ENCODE measurements at places on chromosomes 5 and 9.

DNA sequence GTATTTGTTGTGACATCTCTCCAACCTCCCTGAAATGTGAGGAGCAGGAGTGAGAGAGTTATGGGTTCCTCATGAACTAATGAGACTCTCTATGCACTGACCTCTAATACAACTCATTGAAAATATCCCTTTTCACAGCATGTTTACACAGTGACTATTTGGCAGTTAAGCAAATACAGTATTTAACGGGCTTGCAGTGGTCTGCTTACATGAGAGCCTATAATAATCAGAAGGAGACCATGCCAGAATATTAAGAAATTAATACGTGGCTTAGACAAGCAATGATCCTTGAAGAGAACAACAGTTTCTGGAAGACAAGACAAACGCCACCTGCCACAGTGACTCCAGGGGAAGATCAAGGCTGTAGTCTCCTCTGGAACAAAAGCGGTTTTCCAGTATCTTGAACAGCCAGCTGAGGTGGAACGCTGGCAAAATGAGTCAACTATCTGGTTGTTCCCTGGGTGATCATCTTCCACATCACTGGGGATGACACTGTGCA lies 424.5 kb downstream of the DMAC1 start:
- no peak for DNase-seq

GRCh38 chr5:9500193-9500592 lies 45.7 kb downstream of the SEMA5A start:
- no peak for DNase-seq

DNA sequence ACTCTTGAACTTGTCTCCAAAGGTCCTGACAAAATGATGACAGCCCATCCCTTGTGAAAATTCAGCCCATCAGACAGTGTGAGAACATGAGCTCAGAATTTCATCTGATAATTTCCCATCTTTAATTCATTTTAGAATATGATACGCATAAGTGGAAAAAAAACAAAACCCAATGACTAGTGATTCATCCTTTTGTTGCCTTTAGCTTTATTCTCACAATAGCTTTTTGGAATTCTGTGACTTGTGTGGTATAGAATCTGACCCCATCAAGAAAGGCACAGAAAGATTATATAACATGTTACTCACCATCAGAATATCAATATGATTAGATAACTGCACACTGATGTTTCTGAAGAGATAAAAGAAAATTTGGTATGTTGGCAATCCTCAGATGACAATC lies 16.1 kb upstream of the TMED7 start:
- no peak for DNase-seq

DNA sequence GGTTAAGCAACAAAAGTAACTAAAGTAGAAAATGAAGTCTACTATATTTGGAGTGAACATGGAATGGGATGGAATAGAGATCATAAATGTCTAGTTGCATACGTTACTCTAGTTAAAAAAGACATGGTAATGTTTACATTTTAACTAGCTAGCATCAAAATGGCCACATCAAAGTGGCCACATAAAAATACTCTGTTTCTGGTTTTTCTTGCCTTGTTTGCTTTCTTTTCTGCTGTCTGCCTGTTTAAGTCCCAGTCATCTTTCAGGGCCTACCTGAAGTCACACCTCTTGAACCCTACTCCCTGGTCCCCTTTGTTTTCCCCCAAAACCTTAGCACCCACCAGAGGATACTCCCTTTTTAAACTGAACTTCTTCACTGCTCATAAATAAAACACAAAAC lies 6.4 kb upstream of the KIF2A start:
- no peak for DNase-seq

GRCh38 chr9:27348785-27349697 lies 52.1 kb upstream of the EQTN start:
- no peak for DNase-seq

GRCh38 chr9:71886015-71886414 lies 25.0 kb downstream of the ABHD17B start:
- DNase-seq: no peak

DNA sequence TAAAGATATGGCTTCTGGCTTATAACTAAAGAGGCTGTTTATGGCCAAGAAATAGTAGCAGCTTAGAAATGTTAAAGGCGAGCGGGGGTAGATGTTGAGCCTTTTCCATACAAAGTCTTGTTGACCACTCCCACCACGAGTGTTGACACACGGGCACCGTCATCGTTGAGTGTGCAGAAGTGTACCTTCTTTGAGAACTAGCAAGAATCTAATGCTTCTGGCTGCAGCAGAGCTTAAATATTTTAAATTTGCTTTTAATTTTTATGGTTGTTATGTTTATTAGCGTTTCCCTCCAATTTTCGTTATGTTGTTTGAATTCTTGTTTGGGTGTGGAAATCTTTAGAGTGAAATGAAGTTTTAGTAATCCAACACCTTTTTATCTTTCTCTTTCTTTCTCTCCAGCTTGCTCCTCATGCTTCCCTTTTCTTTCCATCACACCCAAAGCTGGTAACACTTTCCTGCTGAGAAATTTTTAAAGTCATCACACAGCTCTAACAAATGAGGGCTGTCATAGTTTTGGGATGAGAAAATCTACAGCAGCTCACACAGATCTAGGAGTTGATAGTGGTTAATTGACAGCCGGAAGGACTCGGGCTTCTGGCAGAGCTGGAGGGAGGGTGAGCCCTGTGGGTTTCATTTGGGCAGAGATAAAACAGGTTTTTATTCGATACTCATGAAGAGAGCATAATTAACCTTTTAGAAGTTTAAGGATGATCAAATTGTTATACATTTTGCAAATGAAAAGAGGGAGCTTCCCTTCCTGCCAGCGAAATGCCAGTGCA lies 120.1 kb upstream of the ZNF608 start:
- no peak for DNase-seq

DNA sequence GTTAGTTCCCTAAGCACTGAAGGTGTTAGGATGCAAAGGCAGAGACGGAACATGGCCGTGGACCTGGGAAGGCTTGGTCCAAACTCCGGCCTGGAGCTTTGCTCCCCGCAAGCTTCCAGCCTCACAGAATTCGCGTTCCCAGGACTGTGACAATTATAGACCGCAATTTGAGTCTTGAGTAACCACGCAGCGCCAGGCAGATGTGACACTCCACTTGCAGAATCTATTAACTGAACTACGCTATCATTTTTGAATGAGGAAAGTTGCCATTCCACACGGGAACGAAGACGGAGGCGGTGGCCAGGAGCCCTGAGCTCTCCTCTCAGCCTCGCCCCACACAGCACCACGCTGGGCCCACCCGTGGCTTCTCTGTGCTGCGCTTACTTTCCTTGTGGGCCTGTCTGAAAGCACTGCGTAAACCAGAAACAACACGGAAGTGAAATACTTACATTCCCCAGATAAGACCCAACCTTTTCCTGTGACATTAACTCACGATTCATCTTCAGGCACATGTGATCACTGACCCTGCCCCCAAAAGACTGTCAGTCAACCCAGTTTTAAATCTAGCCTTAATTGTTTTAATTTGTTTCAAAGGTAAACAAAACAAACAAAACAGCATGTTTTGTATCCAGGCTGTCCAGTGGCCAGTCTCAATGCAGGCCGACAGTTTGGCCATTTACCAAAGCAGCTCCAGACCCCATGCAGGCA lies 16.1 kb upstream of the COL5A1 start:
- DNase-seq: peak; percentile 56

- no peak for DNase-seq
These were observed 14.8 kb downstream of the ATP10B start for GRCh38 chr5:160837211-160837610.

- no peak for DNase-seq
These were observed 72.2 kb upstream of the PTCH1 start for GRCh38 chr9:95588724-95589588.

DNA sequence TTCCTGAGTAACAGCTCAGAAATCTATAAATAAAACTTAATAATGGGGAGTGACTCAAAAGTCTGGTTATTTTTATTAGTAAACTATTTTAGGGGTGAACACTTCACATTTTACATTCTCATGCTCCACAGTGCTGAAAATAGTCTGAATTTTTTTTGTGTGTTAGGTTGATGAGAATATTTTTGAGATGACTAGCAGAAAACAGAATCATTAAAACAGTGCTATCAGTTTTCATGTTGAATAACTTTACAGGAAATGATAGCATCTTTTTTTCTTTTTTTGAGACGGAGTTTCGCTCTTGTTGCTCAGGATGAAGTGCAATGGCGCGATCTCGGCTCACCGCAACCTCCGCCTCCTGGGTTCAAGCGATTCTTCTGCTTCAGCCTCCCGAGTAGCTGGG lies 60.3 kb downstream of the TMC1 start:
- no peak for DNase-seq

GRCh38 chr9:96027251-96028131 lies 152.0 kb downstream of the ERCC6L2 start:
- no peak for DNase-seq

All from type B pancreatic cell (in vitro differentiated cells).